ENCODE measurements at places on chromosomes 12 and 14.

- H3K27me3 ChIP-seq: no peaks in the 10 kb centered on the region
- H3K4me1 ChIP-seq: peaks cover 2% of the 10 kb centered on the region
- H3K4me3 ChIP-seq: no peak overlapping the region
These were observed 298.1 kb downstream of the MED13L start for GRCh38 chr12:115979351-115979750.

GRCh38 chr12:59142183-59142790, 222.0 kb upstream of the LRIG3 start:
- H3K4me3 ChIP-seq: no peak overlapping the region
- H3K4me1 ChIP-seq: no peaks in the 10 kb centered on the region
- no peaks in the 10 kb centered on the region for H3K36me3 ChIP-seq

- no peak for DNase-seq
- no peaks in the 10 kb centered on the region for H3K27me3 ChIP-seq
- H3K27ac ChIP-seq: no peak overlapping the region
- no peak overlapping the region for H3K4me3 ChIP-seq
- no peaks in the 10 kb centered on the region for H3K36me3 ChIP-seq
These were observed 55.5 kb upstream of the VCPKMT start for GRCh38 chr14:50171895-50172294.

DNA sequence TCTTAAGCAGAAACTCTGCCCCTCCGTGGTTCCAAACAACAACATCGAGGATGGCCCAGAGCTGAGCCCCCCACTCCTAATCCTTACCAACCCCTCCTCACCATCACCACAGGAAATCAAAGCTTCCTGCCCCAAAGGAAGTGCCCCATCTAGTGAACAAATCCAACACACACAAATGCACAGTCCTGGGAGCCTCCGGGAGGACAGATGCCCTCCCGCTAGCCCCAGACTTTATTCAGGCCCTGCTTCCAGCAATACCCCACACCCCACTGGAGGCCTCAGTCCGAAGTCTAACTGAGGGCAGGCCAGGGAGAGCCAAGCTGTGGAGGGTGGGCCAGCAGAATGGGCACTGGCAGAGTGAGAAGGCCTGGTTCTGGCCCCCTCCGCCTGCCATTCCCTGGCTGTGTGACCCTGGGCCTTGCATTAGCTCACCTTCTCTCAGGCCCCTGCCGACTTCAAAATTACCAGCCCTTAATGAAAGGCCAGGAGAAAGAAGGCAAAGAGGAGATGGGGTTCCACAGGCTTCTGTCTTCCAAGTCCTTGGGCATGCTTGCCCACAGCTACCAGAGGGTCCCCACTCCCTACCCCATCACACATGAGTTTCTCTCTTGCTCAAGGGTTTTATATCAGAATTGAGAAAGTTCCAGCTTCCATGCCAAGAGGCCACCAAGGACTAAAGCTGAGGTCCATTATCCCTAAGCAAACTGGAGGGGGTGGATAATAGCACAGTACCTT, 2.3 kb downstream of the HDAC7 start:
- peaks cover 64% of the 10 kb centered on the region for H3K36me3 ChIP-seq
- H3K4me3 ChIP-seq: peak overlapping the region; percentile 84
- DNase-seq: no peak
- peaks cover 60% of the 10 kb centered on the region for H3K4me1 ChIP-seq
- no peaks in the 10 kb centered on the region for H3K27me3 ChIP-seq

- peaks cover 32% of the 10 kb centered on the region for H3K4me1 ChIP-seq
- H3K36me3 ChIP-seq: peaks cover 4% of the 10 kb centered on the region
- peaks cover 4% of the 10 kb centered on the region for H3K27me3 ChIP-seq
- DNase-seq: no peak
- H3K4me3 ChIP-seq: no peak overlapping the region
These were observed 208.8 kb downstream of the EPS8 start for GRCh38 chr12:15580431-15580830.

- H3K27ac ChIP-seq: no peak overlapping the region
- H3K27me3 ChIP-seq: no peaks in the 10 kb centered on the region
- no peaks in the 10 kb centered on the region for H3K4me1 ChIP-seq
- DNase-seq: no peak
These were observed 80.1 kb downstream of the ADCK1 start for GRCh38 chr14:77880056-77880455.

DNA sequence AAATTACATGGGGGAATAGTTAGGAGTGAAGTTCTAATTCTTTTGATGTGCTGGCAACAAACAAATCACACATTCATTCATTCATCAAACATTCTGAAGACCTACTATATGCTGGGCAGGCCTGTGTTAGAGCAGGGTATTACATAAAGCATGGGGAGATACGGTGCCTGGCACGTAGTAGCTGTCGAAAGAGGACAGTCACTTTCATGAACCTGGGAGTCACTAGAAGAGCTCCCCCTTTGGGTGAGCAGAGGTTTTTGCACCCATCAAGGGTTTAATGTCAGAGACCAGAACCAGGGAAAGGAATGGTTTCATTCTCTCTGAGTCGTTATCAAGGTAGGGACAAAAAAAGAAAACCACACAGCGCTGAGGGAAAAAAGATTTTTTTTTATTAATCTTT, 10.0 kb downstream of the LHX5 start:
- no peak overlapping the region for H3K27ac ChIP-seq
- H3K4me3 ChIP-seq: no peak overlapping the region
- peaks cover 12% of the 10 kb centered on the region for H3K4me1 ChIP-seq
- no peak for DNase-seq
- no peaks in the 10 kb centered on the region for H3K36me3 ChIP-seq

DNA sequence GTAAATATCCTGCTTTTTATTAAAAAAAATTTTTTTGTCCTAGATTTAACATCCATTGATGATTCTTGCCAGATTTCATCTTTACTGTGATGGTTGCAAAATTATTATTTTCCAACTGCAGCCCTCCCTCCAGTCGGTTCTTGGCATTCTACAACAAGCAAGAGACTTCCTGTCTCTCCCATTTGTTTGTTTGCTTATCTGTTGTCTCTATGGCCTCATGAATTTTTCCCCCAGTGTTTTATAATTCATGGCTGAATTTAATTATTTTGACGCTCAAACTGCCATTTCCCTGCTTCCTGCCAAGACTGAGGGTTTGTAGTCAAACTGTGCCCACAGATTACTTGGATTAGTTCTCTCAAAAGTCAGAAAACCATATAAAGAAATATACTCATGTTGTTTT, 25.9 kb downstream of the CGRRF1 start:
- H3K4me3 ChIP-seq: no peak overlapping the region
- peaks cover 8% of the 10 kb centered on the region for H3K36me3 ChIP-seq
- no peaks in the 10 kb centered on the region for H3K27me3 ChIP-seq
- H3K27ac ChIP-seq: no peak overlapping the region

DNA sequence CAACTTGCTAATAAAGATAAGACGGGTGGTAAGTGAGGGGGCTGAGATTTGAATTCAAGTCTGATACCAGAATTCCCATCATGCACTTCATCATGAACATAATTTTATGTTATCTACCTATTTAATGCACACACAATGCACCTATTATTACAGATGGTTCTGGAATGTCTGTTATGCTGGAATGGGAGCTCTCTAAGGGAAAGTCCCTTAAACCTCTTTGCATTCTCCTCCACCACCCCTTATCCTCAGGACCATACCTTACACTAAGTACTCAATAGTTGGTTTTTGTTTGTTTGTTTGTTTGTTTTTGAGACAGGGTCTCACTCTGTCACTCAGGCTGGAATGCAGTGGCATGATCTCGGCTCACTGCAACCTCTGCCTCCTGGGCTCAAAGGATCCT, 7.0 kb upstream of the MSI1 start:
- H3K27ac ChIP-seq: no peak overlapping the region
- no peaks in the 10 kb centered on the region for H3K36me3 ChIP-seq
- H3K4me1 ChIP-seq: no peaks in the 10 kb centered on the region

GRCh38 chr14:24816011-24816928, 182.3 kb upstream of the GZMB start:
- DNase-seq: no peak
- no peak overlapping the region for H3K27ac ChIP-seq
- no peaks in the 10 kb centered on the region for H3K36me3 ChIP-seq
- H3K27me3 ChIP-seq: peaks cover 3% of the 10 kb centered on the region
- no peak overlapping the region for H3K4me3 ChIP-seq
- no peaks in the 10 kb centered on the region for H3K4me1 ChIP-seq

DNA sequence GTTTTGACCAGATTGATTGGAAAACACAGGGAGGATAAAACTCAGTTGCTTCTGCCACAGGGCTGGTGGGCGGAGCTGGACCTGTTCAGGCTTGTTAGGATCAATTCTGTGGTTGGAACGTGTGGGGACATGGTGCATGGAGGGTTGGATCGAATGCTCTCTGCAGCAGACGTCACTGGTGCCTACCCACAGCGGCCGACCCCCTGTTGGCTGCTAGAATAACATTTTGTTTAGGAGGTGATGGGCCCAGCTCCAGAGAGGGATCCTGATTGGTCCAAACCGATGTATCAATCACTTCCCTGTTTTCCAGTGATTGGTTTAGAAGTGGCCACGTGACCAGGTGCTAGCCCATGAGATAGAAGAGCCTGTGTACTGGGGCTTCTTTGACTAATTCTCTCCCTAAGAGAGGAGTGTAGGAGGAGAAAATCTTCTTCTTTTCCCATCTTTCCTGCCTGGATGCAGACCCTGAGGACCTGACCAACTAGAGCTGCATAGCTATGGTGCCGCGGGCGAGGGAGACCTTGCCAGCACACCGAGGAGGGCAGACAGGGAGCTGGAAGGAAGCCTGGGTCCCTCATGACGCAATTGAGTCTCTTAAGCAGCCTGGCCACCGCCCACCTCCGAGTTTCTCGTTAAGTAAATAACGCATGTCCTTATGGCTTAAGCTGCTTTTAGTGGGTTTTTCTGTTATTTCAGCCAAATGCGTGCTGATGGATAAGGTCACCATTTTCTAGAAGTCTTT, 163.5 kb downstream of the AACS start:
- no peaks in the 10 kb centered on the region for H3K36me3 ChIP-seq
- no peak for DNase-seq
- no peak overlapping the region for H3K4me3 ChIP-seq
- H3K27me3 ChIP-seq: no peaks in the 10 kb centered on the region

GRCh38 chr14:50082784-50083466, 33.4 kb downstream of the VCPKMT start:
- H3K4me1 ChIP-seq: peaks cover 62% of the 10 kb centered on the region
- peaks cover 16% of the 10 kb centered on the region for H3K36me3 ChIP-seq
- H3K4me3 ChIP-seq: peak overlapping the region; percentile 49
- no peaks in the 10 kb centered on the region for H3K27me3 ChIP-seq

DNA sequence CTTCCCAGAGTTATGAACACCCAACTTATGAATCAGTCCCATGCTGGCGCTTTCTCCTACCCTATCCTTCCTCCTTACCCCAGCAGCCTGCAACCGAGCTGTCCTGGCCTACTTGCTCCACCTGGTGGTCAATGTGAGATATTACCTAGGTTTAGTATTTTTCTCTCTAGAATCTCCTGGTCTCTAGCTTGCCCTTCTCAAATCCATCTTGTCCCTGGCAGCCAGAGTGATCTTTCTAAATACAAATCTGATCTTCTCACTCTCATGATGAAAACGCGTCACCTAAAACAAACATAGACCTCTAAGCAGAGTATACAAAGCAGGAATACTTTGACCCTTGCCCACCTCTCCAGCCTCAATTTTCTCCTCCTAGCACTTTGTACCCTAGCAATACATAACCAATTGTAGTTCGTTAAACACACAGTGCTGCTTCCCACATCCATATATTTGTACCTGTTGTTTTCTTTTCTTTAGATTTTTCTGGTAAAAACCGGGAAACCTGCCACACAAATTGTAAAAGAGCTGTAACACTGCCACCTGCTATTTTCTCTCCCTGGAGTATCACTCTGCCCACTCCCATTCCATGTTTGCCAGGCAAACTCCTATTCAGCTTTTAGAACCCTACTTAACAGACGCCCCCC, 20.0 kb upstream of the TCP11L2 start:
- H3K27ac ChIP-seq: no peak overlapping the region
- peaks cover 2% of the 10 kb centered on the region for H3K36me3 ChIP-seq
- peak; percentile 18 for DNase-seq
- H3K4me3 ChIP-seq: no peak overlapping the region
- peaks cover 24% of the 10 kb centered on the region for H3K27me3 ChIP-seq

- no peak overlapping the region for H3K27ac ChIP-seq
- peaks cover 64% of the 10 kb centered on the region for H3K36me3 ChIP-seq
- DNase-seq: no peak
These were observed 5.4 kb downstream of the AP1G2 start for GRCh38 chr14:23561873-23562821.

DNA sequence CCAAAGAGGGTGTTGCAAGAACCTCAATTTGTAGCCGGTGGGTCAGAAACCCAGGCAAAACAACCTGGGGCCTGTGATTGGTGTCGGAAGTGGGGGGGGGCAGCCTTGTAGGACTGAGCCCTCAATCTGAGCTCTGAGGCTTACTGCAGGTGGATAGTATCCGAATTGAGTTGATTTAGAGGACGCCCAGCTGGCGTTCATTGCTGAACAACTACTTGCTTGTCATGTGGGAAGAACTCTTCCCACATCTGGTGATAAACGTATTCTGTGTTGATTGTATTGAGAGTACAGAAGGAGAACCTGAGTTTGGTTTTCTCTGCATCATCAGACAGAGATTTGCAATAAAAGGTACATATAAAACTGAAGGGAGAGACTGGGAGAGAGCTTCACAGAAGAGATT, 5.1 kb downstream of the ANO6 start:
- H3K36me3 ChIP-seq: peaks cover 19% of the 10 kb centered on the region
- H3K27ac ChIP-seq: no peak overlapping the region
- no peak for DNase-seq
- H3K4me3 ChIP-seq: no peak overlapping the region

- H3K27ac ChIP-seq: no peak overlapping the region
- peaks cover 17% of the 10 kb centered on the region for H3K36me3 ChIP-seq
- H3K4me3 ChIP-seq: no peak overlapping the region
- no peak for DNase-seq
- peaks cover 8% of the 10 kb centered on the region for H3K4me1 ChIP-seq
These were observed 103.8 kb downstream of the OSBPL8 start for GRCh38 chr12:76455582-76456345.

GRCh38 chr12:131803961-131804521, 24.2 kb upstream of the MMP17 start:
- DNase-seq: no peak
- H3K36me3 ChIP-seq: peaks cover 27% of the 10 kb centered on the region
- H3K4me1 ChIP-seq: no peaks in the 10 kb centered on the region
- H3K27ac ChIP-seq: no peak overlapping the region
- no peaks in the 10 kb centered on the region for H3K27me3 ChIP-seq
- no peak overlapping the region for H3K4me3 ChIP-seq

- H3K4me1 ChIP-seq: no peaks in the 10 kb centered on the region
- no peaks in the 10 kb centered on the region for H3K27me3 ChIP-seq
- H3K36me3 ChIP-seq: peaks cover 31% of the 10 kb centered on the region
- no peak overlapping the region for H3K27ac ChIP-seq
- DNase-seq: no peak
These were observed 105.1 kb downstream of the MNAT1 start for GRCh38 chr14:60839657-60840056.

DNA sequence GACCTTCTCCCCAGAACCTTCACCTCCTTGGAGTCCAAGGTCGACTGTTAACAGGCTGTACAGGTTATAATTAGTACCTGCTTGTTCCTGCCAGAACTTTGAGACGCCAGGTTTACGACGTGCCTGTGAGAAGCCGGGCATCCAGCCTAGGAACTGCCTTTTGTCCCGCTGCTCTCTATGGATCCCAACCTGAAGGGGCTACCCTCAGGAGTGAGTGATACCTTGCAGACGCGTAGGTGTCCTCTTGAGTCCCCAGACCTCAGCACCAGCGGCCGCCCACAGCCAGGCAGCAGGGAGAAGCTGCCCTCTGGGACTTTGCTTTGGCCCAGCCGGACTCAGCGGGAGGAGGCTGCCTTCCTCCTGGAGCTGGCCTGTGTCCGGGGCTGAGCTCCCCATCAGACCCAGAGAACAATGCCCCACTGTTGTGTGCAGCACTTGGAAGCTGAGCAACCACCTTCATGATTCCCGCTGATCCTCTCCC, 16.2 kb downstream of the SYNE3 start:
- H3K4me1 ChIP-seq: peaks cover 73% of the 10 kb centered on the region
- peak overlapping the region; percentile 64 for H3K27ac ChIP-seq
- DNase-seq: no peak

GRCh38 chr12:8157484-8158198, 826 bp downstream of the ZNF705A start:
- no peak overlapping the region for H3K4me3 ChIP-seq
- peaks cover 14% of the 10 kb centered on the region for H3K4me1 ChIP-seq
- no peaks in the 10 kb centered on the region for H3K36me3 ChIP-seq
- no peak for DNase-seq
